ENCODE measurements at places on chromosomes 7 and 10.

- DNase-seq = no peak
These were observed 446.5 kb upstream of the NRP1 start for GRCh38 chr10:33780961-33781360.

- DNase-seq = no peak
These were observed 129.0 kb upstream of the C7orf33 start for GRCh38 chr7:148461392-148462179.

GRCh38 chr10:121078036-121078435 is 226.9 kb downstream of the WDR11 start:
- DNase-seq = no peak

- DNase-seq = no peak
These were observed 51.6 kb upstream of the SRRM3 start for GRCh38 chr7:76149847-76150691.

DNA sequence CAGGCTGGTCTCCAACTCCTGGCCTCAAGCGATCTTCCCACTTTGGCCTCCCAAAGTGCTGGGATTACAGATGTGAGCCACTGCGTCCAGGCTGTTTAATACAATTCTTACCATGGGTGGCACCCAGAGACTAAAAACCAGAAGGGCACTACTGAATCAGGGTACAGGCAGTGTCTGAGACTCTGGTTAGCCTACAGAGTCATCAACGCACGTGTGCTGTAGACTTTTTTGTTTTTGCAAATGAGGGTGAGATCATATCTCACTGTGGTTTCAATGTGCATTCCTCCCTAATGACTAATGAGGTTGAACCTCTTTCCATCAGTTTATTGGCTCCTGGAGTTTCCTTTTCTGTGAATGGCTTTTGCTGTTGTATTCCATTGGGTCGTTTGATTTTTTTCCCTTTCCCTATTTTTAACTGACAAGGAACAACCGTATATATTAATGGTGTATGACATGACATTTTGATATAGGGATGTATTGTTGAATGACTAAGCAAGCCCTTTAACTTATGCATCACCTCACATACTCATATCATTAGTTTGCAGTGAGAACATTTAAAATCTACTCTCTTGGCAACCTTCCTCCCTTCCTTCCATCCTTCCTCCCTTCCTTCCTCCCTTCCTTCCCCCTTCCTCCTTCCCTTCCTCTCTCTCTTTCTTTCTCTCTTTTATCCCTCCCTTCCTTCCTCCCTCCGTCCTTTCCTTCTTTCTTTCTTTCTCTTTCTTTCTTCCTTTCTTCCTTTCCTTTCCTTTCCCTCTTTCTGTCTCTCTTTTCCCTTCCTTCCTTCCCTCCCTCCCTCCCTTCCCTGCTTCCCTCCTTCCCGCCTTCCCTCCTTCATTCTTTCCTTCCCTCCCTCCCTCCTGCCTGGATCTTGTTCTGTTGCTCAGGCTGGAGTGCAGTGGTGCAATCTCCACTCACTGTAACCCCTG is 9.3 kb upstream of the TMEM270 start:
- no peak for DNase-seq

DNA sequence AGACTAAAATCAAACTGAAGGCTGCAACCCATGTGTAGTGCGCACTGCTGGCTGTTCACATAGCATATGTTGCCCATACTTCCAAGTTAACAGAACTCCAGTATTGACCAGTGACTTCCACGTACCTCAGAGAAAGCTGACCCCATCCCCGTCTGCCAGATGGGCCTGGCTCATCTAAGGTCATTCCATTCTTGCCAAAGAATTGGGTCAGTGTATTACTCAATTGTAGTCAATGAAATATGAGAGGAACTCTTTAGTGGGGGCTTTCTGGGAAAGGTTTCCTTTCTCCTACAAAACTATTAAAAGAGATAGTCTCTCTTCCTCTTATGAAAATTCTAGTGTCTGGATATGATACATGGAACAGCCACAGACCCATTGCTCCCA is 238.6 kb downstream of the COBL start:
- DNase-seq = no peak

- DNase-seq = no peak
These were observed 151.0 kb upstream of the NEBL start for GRCh38 chr10:21048068-21048467.

DNA sequence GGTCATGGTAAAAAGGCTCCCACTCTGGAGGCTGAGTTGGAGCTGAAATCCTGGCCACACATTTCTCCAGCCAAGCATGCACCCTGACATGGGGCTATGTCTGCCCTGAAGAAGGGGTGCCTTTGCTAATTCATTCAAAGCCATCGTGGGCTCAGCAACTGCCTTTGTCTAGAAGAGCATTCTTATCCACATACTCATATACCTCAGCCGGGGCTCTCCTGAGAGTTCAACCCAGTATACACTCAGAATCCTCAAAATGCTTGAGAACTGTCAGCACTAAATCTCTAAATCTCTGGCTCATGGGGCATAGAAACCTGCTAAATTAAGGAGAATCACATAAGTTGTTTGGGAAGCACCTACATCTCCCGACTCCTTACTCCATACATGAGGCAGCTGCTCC is 89.3 kb downstream of the MRPL32 start:
- no peak for DNase-seq

DNA sequence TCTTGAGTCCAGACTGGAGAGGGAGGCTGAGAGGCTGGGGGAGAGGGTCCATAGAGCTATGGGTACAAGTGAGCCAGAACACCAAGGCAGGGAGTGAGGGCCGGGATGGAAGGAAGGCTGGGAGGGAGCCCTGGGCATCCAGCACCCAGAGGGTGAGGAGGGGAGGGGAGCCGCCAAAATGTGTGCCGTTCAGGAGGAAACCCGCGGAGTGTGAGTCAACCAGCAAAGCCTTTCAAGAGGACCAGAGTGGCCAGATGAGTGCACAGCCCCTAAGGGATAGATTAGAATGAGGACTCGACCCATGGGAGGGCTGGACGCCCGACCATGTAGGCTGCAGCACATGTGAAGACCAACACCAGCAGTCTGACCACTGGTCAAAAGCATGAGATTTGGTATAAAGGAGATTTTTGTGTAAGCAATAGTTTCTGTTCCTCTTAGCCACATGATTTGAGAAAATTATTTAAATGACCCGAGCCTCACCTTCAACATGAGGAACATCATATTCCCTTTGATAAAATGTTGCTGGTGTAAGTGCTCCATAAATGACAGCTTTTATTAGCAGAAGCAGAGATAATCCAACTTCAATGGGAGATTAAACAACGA is 179.7 kb upstream of the GRB10 start:
- DNase-seq = no peak

GRCh38 chr7:7861211-7861633 is 107.4 kb upstream of the GLCCI1 start:
- no peak for DNase-seq

DNA sequence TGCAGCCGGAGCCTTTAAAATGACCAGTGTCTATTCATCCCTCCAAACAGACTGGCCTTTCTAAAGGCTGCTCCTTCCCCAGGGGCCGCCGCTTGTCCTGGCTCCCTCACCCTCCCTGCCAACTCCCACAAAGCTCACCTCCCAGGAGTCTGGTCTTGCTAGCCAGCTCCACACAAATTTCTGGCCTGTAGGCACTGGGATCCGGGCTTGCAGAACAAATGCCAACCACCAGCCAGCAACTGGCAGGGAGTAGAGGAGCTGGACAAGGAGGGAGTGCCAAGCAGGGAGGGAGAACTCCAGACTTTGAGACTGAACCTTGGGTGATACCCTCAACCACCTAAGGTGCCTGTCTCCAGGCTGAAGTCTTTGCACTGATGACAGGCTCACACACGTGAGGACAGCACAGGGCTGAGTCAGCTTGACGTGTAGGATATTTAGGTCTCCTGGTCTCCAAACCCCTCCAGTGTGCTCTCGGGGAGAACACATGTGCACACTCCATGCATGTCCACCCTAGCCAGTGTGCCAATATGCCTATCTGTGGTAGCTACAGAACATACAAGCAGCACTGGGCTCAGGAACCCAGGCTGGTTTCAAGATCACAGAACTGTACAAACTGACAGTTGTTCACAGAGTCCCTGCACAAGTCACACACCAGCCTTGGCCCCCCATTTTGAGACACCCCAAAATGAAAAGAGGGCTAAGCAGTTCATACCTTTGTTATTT is 6.0 kb downstream of the PAX2 start:
- DNase-seq = no peak

GRCh38 chr10:133326745-133327650 is 9.7 kb downstream of the CALY start:
- no peak for DNase-seq

DNA sequence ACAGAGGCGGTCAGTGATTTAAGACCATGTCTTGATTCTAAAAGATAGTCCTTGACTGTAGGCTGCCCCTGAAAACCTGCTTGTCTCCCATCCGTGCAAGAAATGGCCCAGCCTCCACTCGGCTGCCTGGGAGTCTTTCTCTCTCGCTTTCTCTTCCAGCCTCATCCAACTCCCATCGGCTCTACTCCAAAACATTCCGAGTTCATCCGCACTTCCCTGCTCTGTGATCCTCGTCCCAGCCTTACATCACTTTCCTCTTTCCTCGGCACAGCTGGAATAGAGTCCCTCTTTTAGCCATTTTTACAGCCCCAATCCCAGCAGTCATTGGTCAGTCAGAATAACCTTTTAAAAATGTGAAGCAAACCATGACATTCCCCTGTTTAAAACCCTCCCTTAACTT is 135.1 kb downstream of the TAX1BP1 start:
- no peak for DNase-seq

- no peak for DNase-seq
These were observed 103.7 kb upstream of the RELN start for GRCh38 chr7:104093127-104093526.

DNA sequence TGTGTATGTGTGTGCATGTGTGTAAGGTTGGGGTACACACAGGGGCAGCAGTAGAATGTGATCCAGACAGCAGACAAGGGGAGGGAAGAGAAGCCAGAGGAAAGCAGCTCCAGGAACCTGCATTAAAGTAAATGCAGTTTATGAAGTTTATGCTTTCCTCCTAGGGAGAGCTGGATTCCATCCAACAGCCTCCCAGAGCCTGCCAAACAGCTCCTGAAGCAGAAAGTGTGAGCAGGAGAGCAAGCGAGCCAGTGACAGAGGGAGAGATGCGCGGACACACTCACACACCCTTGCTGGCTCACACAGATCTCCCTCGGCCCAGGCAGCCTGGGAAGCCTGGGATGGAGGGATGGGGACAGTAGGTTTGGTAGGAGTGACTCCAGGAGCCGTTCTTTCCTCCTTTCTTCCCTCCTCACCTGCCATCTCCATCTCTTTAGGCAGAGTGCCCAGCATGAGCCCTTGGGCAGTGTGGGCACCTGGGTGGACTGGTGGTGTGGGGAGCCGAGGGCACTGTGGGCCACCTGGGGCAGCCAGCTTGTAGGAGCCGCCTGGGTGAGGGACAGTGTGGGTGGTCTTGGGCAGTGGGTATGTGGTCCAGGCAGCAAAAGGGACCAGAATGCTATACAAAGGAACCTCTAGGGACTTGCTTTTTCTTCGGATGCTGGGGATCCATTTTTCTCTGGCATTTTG is 46.1 kb downstream of the PAX2 start:
- DNase-seq = no peak

GRCh38 chr10:7687228-7687907 is 15.7 kb upstream of the ITIH2 start:
- DNase-seq = peak; percentile 91

GRCh38 chr7:133753513-133753912 is 373.6 kb upstream of the LRGUK start:
- no peak for DNase-seq

All from NCI-H82 (cell line).